Omental fat pad (tissue), 4 donors: ENCODE measurements at places on chromosomes 11 and 22. TPM values are rescaled to one million over a fixed set of nuclear protein-coding genes. Genes with fewer than 3 reads are reported as not detected.

DNA sequence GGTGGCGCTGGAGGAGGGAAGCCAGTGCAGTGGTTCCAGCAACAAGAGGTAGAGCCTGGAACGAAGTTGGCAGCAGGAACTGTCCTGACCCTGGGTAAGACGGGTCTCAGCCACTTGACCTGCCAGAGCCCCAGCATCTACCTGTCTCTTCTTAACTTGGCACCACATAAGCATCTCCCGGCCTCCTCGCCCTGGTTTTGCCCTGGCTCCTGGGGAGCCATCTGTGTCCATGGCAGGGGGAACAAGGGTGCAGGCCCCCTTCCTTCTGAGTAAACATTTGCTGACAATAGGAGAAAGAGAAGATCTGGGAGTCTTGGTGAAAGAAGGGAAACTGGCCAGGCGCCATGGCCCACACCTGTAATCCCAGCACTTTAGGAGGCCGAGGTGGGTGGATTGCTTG, 12.8 kb downstream of the P2RY2 start:
- DNase-seq: no peak

- DNase-seq: no peak
Observed at GRCh38 chr11:120908461-120909181, 115.3 kb upstream of the TBCEL start.

DNA sequence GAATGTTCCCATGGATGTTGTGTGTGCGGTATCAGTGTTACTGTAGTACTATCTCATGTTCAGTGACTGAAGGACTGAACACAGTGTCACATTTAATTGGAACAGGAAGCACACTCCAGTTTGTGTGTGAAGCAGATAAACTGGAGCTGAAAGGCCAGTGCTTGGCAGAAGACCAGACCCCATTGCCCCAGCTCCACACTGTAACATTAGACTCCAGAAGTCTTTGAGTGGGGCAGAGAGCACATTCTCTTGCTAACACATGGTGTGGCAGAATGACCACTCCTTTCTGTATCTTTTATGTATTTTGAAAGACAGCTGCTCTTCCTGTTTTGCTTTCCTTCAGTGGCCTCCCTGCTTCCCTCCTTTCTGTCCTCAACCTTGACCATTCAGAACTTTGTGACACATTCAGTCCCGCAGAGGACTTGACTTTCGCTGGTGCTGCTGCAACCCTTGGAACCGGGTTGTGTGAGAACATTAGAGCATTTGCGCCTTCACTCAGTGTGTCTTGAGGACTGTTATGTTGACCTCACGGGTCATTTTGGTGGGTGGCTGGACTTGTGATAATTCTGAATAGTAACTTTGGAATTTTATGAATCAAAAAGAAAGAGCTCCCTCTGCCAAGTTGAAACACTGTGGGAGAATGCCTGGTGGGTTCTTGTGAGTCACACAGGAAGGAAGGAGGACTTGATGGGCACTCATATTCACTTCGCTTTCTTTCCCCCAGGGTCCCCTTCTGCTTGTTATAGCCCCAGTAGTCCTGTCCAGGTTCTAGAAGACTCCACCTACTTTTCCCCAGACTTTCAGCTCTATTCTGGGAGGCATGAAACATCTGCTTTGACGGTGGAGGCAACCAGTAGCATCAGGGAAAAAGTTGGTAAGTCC, 26.4 kb downstream of the AMOTL1 start:
- no peak for DNase-seq

MRPL21 gene
- total RNA-seq: 43.5 TPM

DNA sequence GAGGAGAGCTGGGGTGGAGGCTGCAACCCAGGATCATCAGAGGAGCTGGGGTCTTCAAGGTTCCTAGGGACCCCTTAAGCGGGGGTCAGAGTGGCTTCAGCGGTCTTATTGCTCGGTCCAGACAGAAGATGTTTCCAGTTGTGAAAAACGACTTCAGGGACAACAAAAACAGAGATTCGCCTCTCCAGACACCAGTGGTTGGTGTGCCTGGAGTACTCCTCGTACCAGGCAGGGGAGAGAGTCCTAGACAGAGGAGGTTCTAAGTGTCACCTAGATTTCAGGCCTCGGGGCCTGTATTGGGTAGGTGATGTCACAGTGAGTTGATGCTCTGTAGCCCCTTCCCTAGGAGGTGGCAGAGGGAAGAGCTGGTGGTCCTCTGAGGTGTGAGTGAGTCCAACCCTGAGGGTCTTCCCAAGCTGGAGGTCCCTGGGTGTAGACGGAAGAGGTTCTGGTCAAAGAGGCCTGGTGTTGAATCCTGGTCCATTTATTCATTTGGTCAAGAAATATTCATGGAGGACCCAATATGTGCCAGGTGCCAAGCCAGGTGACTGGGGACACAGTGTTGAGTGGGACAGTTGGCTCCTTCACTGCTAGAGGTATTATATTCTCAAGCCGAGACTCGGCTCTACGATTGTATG, 4.4 kb upstream of the IGLL5 start:
- no peak for DNase-seq

DNA sequence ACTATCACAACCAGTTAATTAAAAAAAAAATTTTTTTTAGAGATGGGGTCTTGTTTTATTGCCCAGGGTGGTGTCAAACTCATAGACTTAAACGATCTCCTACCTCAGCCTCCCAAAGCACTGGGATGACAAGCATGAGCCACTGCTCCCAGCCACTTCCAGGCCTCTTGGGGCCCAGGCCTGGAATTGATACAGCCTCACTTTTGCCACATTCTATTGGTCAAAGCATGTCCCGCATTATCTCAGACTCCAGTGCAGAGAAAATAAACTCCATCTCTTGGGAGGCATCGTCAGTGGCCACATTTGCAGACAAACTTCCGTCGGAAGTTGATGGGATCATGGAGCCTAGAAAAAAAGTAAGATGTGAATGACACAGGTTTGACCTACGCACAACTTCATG, 9.4 kb upstream of the RASD2 start:
- DNase-seq: no peak

GRCh38 chr11:110130642-110131238, 37.5 kb downstream of the ZC3H12C start:
- no peak for DNase-seq

DNA sequence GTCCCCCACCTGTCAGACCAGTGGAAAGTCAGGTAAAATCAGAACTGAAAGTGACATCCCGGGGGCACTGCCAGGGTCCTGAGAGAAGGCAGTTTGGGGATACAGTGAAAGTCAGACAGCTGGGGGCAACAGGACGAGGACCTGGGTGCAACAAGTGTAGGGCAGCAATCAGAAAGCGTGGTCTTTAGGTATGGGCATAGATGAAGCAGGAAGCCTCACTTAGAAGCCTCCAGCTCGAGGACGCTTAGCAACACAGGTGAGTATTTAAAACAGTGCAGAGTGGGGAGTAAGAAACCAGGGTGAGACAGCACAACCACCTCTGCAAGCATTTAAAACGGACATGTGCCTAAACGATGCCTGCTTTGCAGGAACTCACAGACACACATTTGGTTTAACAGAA, 64.6 kb upstream of the POU2AF1 start:
- DNase-seq: no peak

DGAT2 gene
- 169 TPM for total RNA-seq
